Cortex of kidney (tissue), 1 donor: ENCODE measurements at places on chromosomes 5 and 9.

DNA sequence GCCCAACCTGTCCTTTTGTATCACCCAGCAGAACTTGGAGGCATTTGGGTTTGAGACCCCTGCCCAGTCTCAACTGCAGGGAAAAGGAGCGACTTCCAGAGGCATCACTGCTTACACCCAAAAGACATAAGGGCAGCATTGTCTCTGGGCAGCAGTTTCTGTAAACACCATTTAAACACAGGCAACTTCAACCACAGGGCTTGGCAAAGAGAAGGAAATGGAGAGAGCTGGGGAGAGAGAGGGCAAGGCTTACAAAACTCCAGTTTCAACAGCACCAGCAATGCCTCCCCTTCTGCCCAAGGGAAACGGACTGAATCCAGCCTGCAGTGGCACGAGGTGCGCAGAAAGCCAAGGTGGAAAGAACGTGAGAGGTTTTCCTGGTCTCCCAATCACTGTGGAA, 147.6 kb downstream of the ROR2 start:
- no peak for DNase-seq

- DNase-seq = no peak
These were observed 153.4 kb downstream of the ZNF462 start for GRCh38 chr9:107016383-107016782.

GRCh38 chr5:171703146-171703545, 82.5 kb upstream of the SMIM23 start:
- DNase-seq = no peak

- no peak for DNase-seq
These were observed 675.2 kb downstream of the ACTL7B start for GRCh38 chr9:108180541-108180940.

- DNase-seq = no peak
These were observed 25.9 kb upstream of the ZFAND5 start for GRCh38 chr9:72390907-72391306.

GRCh38 chr5:16179511-16179935, at the start of gene MARCHF11:
TSS of gene MARCHF11 (minus strand) at chr5:16179791. CDS start at chr5:16179575, 216 bp downstream.
- DNase-seq = no peak

GRCh38 chr5:77139001-77139400, 51.9 kb upstream of the ZBED3 start:
- DNase-seq = no peak
